Kidney (tissue), 22 donors: ENCODE measurements at places on chromosomes 3 and 15. TPM values are rescaled to one million over a fixed set of nuclear protein-coding genes. Genes with fewer than 3 reads are reported as not detected.

The CILP gene
- total RNA-seq = 1.5 TPM

The TMEM207 gene
- not detected for total RNA-seq

The SEMA3F gene
- total RNA-seq = 39.9 TPM

DNA sequence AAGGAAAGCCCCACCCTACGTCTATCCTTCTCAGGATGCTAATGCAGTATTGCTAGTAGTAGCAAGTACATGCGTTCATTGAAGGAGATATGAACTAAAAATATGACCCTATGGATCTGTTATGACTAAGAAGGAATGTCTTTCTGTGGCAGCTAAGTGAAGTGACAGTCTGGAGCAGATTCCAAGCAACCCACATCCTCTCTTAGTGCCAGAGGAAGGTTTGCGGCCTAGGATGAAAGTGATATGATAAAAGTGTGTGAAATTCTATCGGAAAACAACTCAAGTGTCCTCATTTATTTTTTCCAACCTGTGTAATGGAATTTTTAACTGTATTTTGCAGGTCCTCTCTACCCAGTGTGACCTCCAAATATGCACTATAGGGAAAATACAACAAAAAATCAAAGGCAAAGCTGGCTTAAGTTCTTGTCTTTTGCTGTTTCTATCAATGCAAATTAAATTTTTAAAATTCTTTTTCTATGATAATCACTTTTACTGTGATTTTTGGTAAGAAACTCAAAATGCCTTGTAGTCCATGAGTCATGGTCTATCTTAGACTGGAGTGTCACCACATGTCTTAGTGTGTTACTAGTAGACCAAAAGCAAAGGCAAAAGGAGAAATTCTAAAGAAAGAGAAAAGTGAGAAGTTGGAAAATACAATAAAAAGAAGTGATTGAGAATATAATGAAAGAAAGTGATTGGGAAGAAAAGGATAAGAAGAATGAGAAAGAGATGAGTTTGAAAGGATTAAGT is 161.2 kb upstream of the TMCO5A start:
- DNase-seq = no peak

DNA sequence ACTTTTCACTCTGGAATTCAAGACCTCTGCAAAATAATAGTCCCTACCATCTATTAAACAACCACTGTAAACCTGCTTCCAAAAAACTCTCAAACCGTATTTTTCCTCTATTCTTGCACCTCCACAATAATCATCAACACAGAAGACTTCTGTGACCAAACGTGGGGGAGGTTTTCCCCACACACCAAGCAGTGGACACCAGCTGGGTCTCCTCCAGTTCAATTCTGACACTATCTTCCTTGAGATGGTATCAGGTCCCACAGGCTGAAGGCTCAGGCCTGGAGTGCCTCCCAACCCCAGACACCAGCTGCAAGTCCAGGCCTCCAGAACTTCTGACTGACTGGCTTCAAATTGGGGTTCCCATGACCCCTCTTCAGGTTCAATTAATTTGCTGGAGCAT is 89.6 kb upstream of the RAP2B start:
- DNase-seq = no peak

DNA sequence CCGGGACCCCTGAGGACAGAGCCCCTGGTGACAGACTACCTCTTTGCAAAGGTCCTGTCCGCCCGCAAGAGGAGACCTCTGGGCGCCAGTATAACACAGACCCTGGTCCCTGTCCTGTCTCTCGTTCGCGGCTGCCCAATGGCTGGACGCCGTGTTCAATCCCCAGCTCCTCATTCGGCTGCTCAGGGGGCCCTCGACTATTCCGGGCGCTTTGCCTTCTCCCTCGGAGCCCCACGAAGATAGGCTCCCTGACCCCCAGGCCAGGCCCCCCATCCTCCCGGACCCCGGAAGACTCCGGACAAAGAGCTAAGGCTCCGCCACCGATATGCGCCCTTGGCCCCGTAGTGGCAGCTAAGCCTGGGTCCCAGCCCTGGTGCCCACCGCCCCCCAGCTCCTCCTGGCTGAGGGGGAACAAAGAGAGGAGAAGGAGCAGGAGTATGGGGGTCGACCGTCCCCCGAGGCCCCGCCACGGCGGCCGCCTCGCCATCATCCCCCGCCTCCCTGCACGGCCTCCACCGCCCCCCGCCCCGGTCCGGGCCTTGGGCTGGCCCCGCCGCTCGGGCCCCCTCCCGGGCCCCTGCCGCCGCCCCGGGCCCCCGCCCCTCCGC is 437 bp downstream of the CELSR3 start:
- DNase-seq = no peak
